ENCODE measurements at places on chromosomes 13 and 19.

DNA sequence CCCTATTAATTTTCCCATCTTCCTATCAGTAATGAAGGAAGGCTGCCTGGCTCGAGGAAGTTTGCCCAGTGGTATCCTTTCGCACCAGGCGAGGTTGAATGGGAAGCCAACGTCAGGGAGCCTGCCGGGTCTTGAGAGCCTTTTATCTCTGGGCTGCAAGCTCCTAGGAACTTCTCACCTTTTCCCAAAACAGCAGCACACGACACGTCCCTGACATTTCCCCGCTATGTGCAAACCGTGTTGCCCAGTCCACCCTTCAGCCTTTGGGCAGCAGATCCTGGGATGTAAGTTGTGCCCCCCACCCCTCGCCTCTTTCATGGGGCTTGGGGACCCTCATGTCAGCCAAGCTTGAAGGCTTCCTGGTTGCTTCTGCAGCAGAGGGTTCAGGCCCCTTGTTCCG is 179.1 kb downstream of the ZNF536 start:
- no peak for DNase-seq

DNA sequence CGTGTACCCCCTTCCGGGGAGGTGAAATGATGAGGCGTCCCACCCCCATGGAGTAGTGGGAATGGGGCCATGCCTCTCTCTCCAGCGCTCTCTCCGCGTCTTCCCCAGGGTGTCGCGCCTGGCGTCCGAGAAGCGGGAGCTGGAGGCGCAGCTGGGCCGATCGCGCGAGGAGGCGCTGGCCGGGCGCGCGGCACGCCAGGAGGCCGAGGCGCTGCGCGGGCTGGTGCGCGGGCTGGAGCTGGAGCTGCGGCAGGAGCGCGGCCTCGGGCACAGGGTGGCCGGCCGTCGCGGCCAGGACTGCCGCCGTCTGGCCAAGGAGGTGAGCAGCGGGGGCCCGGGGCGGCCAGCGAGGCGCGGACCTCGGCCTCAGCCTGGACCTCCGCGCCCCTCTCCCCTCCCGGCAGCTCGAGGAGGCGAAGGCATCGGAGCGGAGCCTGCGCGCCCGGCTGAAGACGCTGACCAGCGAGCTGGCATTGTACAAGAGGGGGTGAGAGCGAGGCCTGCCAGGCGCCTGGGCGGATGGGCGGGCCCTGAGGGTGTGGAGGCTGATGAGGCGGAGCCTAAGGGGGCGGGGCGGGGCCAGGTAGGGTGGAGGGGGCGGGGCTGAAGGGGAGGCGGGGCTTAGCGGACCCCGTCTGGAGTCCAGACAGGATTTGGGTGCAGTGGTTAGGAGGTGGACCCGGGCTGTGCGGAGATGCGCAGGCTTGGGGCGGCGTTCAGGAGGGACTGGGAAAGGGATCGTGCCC is 7.7 kb downstream of the PGLYRP1 start:
- DNase-seq: peak; percentile 48

GRCh38 chr19:3024870-3025548 is 4.1 kb downstream of the TLE2 start:
- no peak for DNase-seq

DNA sequence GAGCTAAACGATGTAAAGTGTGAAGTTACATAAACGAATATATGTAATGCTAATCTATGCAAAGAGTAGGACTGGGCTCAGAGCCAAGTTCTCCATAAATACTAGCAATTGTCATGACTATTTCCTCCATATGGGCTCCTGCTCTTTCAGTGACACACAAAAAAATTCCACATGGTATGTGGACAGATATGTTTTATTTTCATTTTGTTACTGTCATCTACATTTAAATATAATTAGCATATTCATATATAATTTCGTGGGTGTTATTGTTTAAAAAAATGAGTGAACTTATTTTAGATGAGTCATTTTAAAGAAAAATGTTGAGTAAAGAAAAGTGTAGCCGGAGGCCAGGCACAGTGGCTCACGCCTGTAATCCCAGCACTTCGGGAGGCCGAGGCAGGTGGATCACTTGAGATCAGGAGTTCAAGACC is 5.0 kb upstream of the IGSF23 start:
- DNase-seq: no peak

DNA sequence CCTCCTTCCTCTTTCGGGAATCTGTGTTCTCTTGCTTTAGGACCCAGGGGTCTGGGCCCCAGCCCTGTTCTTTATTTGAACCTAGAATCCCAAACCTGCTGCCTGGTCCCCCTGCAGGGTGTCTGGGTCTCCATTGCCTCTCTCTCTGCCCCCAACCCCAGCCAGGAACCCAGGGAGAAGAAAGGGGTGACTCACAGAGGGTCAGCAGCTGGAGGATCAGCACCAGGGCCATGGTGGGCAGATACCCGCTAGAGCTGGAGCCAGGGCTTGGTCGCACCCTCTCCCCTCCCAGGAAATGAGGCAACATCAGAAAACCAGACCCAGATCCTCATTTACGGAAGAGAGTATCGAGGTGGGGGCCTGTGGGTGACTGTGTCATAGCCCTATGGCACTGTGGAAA is at the start of gene OSCAR:
Gene OSCAR (minus strand): TSS at position 243 of the 400 bp plus-strand sequence. CDS start 11 bp downstream, at position 232.
- DNase-seq: no peak

GRCh38 chr19:29694161-29694560 is 20.9 kb downstream of the C19orf12 start:
- no peak for DNase-seq

GRCh38 chr19:18656337-18657086 is 19.7 kb downstream of the KLHL26 start:
- no peak for DNase-seq

- DNase-seq: no peak
These were observed 1357.8 kb upstream of the ATXN8OS start for GRCh38 chr13:68749796-68750195.

DNA sequence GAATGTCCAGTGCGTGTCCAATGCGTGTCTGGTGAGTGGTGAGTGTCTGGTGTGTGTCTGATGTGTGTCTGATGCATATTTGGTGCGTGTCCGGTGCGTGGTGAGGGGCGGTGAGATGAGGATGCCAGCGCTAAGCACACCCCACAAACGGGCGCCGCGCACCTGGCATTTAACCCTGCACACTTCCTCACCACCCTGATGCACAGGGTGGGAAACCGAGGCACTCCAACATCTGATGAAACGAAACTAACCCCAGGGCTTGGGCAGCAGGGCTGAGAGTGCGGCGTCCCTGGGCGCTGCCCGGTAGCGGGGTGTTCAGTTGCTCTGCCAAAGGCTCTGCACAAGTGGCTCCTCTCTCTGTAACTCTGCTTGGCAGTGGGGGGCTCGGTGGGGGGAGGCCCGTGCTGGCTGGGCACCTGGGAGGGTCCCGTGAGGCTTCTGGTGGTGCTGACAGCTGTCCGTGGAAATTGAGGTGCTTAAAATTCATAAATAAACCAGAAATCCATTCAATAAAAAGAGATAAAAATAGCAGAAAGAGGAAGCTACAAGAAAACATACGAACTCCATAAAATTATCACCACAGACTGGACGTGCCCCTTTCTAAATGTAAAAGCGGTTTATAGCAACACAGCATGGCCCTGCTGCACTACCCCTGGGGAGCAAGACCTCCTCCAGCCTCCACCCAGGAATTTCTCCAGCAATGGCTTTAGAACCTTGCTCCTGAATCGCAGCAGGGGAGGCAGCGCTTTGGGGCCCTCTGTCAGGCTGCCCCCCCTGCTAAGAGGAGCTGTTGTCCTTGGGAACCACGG is 76.0 kb downstream of the RASA3 start:
- DNase-seq: no peak

GRCh38 chr19:45160870-45161737 is at the start of gene NKPD1:
Gene NKPD1 (minus strand): TSS chr19:45160982. CDS start chr19:45160150, 832 bp downstream.
- no peak for DNase-seq

- no peak for DNase-seq
These were observed 16.1 kb downstream of the ZNF317 start for GRCh38 chr19:9156304-9156703.

GRCh38 chr13:28935104-28935503 is 115.0 kb downstream of the MTUS2 start:
- no peak for DNase-seq

GRCh38 chr19:32647361-32647760 is 27.6 kb downstream of the ANKRD27 start:
- DNase-seq: no peak

DNA sequence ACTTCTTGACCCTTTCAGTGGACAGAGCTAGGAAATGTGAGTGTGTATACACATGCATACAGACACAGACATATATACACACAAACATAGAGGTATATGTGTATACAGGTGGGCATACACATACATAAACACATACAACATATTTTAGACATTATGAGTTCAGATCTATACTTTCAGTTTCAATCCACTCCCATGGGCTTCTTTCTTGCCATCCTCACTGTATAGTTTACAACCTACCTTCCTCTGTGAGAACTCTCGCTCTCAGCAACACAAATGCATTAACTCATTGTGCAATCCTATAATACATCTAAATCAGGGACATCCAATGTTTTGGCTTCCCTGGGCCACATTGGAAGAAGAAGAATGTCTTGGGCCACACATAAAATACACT is 21.2 kb upstream of the SCEL start:
- DNase-seq: no peak

DNA sequence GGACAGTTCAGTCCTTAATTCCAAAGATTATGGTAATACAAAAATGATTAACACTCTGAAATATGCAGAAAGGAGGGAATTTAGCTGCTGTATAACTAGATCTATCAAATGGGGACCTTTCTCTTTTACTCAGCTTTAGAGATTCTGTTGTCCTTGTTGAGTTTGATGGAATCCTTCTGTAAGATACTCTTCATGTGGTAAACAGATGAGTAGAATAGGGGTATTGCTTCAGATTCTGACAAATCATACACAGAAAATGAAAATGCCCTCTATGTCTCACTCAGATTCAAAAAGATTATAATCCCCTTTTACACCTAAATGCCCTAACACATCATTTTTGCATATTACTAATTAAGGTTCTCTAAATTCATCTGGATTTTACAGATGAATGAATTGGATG is 50.7 kb downstream of the ARHGAP35 start:
- no peak for DNase-seq

DNA sequence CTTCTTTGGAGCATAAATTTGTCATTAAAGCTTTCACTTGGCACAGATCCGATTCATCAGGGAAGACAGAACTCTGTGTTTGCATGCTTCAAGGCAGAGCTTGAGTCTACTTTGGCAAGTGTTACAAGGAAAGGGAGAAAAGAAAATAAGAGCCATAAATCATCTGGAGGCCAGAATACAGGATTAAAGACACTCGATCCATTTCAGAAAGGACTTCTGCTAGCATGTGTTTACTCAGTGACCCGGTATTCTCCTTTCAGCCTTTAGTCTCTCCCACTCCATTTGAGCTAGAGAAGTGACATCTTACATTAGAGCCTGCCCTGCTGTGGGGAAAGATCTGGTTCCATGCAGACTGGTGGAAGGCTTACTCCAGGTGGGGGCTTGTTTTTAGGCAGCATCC is 306.4 kb downstream of the KLF5 start:
- DNase-seq: no peak

DNA sequence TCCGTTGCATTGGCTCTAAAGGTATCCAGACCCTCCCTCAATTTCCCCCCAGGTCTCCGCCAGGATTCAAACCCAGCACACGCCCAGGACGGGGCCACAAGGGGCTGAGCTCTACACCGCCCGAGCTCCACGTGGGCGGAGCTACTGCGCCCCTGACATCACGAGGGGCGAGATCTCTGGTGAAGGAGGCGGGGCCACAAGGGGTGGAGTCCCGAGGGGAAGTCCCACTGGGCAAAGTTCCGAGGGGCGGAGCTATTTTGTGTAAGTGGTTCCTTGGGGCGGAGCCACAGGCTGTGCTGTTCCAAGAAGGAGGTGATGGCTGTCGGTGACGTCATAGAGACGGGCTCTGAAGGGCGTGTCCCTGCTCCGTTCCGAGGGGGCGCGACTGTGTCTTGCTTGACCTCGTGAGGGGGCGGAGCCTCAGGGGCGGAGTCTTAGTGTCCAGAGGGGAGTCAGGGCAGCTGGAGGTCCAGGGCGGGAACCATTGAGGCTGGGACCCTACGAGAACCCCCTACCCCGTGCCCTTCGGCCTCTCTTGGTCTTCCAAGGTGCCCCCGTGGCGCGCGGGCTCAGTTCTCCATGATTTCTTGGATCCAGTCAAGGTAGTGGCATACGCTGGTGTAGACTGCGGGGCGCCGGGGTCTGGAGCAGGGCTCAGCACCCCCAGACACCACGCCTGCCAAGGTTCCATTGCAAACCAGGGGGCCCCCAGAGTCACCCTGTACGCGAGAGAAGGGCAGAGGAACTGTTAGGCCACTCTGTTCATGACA is 1.3 kb upstream of the KLK8 start:
- DNase-seq: no peak

GRCh38 chr19:16335226-16335625 is 10.6 kb downstream of the KLF2 start:
- DNase-seq: no peak

DNA sequence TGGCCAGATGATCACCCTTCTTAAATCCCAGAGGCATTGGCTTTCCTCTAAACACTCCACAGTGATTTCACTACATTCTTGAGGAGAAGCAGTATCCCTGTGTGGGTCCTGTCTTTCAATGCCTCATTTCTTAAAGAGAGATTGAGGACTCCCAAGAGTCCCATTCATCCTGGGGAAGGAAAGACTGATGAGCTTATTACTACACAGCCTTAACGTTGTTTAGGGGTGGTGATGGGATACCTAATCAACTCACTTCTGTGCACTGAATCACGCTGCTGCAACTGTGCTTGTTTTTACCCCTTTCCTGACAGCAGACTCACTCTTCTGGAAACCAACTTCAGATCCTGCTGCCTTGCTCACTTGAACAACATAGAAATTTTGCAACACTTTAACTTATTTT is 203.1 kb downstream of the RGCC start:
- no peak for DNase-seq

DNA sequence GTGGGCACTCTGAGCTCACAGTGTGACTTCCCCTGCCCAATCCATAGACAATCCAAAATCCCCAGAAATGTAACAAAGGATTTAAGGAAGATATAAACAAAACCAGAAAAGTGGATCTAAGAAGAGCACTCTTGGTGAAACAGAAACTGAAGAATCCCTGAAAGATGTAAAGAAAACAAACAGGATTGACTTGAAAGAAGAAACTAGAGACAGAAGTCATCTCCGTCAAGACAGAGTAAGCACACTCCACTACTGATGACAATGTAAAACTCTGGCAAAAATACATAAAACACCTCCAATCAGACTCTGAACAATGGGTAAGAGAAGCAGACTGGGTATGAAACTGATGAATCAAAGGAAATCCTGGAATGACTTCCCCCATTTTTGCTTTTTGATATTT is 13.5 kb downstream of the TUBGCP3 start:
- no peak for DNase-seq

DNA sequence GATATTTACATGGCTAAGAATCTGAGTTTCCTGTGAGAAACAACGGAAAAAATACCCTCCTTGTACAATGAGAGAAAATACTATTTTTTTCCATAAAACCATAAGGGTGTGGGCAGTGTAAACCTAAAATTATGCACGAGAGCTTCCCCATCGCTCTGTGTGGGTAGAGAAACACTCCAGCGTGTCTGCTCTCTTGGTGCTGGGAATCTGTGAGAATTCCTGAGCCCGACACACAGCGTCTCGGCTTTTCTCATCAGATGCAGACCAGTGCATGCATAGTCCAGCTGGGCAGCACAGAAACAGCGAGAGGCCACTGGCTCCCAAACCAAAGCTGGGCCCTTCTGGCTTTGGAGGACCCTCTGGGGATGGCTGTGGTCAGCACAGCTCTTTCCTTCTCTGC is 12.0 kb downstream of the PLPP2 start:
- DNase-seq: no peak

- DNase-seq: no peak
These were observed 47.3 kb upstream of the MTIF3 start for GRCh38 chr13:27497563-27498230.

- no peak for DNase-seq
These were observed 45.3 kb downstream of the UFM1 start for GRCh38 chr13:38394777-38395496.

All from stimulated activated CD4-positive, alpha-beta T cell treated with anti-CD3 and anti-CD28 coated beads, TNF-alpha, amount 100 ng/mL, for 4 hours (primary cell).